C1 segment of cervical spinal cord (tissue), 14 donors: ENCODE measurements at places on chromosomes 11 and 22.

DNA sequence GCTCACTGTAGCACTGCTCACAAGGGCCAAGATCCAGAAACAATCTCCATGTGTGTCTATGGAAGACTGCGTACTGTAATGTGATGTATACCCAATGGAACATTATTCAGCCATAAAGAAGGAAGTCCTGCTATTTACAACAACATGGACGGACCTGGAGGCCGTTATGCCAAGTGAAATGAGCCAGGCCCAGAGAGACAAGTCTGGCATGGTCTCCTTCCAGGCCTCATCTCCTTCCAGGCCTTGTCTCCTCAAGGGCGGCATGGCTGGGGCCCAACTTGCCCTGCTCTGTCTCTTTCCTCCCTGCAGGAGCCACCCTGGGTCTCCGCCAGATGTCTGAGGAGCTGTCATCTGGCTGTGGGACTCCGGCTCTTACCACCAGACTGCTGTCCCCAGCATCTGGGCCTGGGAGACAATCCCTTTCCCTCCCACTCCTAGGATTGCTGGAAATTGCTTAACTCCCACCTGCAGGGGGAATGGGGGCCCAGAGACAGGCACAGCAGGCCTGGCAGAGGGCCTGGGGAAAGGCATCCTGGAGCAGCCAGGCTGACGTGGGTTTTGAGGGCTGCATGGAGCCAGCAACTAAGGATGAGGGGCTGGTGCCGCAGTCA is 1326.6 kb downstream of the TBC1D22A start:
- no peak for DNase-seq

- no peak for DNase-seq
These were observed 9.7 kb downstream of the SRSF8 start for GRCh38 chr11:95076416-95076815.

GRCh38 chr11:49499117-49499516 is 290.7 kb upstream of the FOLH1 start:
- no peak for DNase-seq

GRCh38 chr11:46338988-46339666 is 8.1 kb upstream of the DGKZ start:
- no peak for DNase-seq

DNA sequence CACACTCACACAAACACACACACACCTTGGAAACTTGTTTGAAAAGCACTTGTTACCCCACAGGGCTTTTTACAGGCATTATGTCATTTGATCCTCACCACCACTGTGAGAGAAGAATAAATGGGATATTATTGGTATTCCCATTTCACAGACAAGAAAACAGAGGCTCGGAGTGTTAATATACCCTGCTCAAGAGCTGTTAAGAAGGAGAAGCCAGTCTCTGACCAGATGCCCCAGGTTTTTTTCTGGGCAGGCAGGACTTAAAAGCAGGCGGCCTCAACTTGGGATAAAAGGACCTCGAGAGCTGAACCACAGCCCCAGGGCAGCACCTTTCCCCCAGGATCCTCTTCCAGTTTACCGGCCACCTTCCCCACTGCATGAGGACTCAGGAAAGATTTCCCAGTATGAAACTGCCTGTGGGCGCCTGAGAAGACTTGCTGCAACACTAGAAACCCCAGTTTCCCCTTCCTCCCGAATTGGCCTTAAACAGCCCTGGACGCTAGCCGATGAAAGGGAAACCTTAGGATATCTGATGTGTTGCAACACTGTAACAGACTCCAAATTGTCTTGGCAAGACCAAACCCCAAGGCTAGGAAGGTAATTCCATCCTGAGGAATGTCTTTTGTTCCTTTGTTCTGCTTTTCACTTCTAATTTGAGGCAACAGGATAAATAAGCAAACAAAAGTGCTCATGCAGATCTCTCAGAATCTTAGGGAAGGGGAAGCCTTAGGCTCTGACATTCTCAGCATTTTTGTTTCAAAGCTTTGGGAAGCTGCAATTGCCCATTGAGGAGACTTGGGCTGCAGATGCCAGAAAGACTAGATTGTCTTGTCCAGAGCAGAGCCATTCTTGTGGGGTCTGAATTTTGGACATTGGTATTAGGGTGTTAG is 173.5 kb downstream of the TRIM29 start:
- DNase-seq, result no peak
